ENCODE measurements at places on chromosomes 1 and 21.
A peak's percentile ranks its signal among the peaks of the same experiment; 100 is the strongest.

- DNase-seq: no peak
These were observed 18.6 kb downstream of the INSRR start for GRCh38 chr1:156840186-156840897.

DNA sequence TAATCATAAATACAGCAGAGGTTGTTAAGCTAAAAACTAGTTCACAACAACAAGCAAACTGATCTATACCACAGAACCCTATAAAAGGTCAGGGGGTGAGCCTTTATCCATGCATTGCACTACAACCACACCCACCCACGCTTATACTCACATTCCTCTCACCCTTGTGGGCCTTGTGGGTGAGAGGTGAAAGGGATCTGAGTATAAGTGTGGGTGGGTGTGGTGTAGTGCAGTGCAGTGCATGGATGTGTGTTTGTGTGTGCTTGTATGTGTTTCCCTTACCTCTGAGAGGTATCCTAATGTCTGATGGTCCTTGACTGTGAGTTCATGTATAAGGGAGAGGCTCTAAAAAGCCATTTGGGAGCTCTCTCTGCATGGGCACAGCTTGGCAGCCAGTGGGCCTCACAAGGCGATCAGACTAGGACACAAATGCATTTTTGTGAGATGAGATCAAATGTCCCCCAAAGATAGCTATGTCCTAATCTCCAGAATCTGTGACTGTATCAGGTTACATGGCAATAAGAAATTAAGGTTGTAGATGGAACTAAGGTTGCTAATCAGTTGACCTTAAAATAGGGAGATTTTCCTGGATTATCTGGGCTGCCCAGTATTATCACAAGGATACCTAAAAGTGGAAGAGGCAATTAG lies 95.5 kb upstream of the DPT start:
- peak; percentile 22 for DNase-seq

- DNase-seq: no peak
These were observed 1.3 kb downstream of the GPA33 start for GRCh38 chr1:167088746-167089417.

GRCh38 chr1:145960468-145961108 lies 2.8 kb upstream of the LIX1L start:
- DNase-seq: peak; percentile 71

- peak; percentile 86 for DNase-seq
These were observed 1.1 kb upstream of the SMG7 start for GRCh38 chr1:183470961-183471742.

GRCh38 chr1:242703467-242703866 lies 179.0 kb upstream of the PLD5 start:
- DNase-seq: no peak

DNA sequence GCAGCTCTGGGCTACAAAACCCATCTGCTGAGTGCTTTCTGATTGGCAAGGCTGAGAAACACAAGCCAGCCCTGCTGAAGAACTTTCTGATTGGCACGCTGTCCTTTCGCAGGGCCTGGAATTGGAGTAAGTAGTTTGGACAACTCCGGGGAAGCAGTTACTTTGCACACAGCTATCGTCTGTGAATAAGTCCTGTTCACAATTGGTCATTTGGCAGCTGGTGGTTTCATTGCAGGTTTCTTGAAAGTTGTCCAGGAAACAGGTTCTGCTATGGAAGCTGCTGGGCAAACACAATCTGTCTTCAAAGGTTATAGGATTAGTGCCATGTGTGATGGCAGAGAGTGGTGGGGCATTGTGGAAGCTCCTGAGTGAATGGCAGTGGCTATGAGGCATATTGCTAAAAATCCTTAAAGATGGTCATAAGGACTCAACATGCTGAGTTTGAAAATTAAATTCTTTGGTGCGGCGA lies at the start of gene KRTAP27-1:
KRTAP27-1 (minus strand) TSS at position 419 of the 469 bp plus-strand sequence; CDS start at position 393, 26 bp downstream.
- DNase-seq: no peak

DNA sequence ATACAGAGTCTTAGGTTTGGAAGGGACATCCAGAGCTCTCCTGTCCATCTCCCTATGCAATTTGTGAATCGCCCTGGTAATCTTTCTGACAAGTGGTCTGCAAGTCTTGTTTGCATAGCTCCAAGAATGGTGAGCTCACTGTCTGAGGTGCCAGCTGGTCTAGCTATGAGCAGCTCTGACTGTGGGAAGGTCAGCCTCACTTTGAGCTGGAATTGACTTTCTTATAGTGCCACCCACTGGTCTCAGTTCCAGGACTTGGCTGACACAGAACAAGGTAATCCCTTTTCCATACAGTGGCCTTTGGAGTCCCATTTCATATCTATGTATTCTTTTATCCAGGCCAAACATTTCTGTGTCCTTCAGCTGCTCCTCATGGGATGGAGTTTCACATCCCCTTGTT lies 95.6 kb upstream of the C8B start:
- no peak for DNase-seq

DNA sequence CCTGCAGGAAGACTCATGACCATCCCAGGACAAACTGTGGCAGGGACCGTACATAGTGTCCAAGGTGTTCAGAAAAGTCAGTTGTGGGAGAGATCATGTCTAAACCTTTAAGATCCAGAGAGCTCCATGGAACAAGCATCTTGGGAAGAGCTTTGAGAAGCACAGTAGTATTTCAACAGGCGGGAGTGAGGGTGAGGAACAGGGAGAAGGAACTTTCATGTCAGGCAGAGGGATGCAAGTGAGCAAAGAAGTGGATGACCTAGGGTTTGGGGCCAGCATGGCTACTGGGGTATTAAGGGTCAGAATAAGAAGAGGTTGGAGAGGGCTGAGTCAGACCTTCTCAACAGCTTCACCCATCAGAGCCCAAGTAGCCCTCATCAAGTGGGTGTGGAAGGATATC lies 147.9 kb upstream of the ETV3 start:
- no peak for DNase-seq

DNA sequence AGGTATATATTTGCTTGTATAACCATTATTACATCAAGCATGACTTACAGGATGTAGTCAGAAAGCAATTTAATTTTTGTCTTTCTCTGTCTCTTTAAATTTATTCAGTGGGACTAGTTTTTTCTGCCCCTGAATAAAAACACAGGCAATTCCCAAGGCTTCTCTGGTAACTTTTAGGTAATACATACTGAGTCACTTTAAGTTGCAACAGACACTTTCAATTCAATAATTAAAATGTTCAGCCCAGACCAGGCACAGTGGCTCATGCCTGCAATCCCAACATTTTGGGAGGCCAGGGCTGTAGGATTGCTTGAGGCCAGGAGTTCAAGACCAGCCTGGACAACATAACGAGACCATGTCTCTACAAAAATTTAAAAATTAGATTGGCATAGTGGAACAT lies 12.3 kb downstream of the SLC44A3 start:
- DNase-seq: no peak

GRCh38 chr1:205981257-205981656 lies 21.9 kb downstream of the RAB7B start:
- DNase-seq: no peak

GRCh38 chr1:29963946-29964345 lies 727.6 kb downstream of the PTPRU start:
- DNase-seq: no peak

- no peak for DNase-seq
These were observed 6.5 kb downstream of the KRTCAP2 start for GRCh38 chr1:155166471-155167165.

DNA sequence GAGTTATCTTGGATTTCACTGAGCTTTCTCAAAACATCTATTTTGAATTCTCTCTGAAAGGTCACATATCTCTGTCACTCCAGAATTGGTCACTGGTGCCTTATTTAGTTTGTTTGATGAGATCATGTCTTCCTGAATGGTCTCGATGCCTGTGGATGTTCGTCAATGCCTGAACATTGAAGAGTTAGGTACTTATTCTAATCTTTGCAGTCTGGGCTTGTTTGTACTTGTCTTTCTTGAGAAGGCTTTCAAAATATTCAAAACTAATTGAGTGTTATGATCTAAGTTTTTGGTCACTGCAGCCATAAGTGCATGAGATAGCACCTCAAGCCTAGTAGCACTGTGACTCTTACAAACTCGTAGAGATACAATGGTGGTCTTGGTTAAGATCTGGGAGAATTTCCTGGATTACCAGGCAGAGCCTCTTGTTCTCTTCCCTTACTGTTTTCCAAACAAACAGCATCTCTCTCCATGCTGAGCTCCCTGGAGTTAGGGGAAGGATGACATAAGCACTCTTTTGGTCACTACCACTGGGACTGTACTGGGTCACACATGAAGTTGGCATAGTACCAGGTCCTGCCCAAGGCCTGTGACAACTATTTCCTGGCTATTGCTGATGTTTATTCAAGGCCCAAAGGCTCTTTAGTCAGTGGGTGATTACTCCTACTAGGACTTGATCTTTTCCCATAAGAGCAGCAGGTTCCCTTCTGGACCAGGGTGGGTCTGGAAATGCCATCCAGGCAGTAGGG lies 25.6 kb downstream of the SLC22A15 start:
- no peak for DNase-seq

DNA sequence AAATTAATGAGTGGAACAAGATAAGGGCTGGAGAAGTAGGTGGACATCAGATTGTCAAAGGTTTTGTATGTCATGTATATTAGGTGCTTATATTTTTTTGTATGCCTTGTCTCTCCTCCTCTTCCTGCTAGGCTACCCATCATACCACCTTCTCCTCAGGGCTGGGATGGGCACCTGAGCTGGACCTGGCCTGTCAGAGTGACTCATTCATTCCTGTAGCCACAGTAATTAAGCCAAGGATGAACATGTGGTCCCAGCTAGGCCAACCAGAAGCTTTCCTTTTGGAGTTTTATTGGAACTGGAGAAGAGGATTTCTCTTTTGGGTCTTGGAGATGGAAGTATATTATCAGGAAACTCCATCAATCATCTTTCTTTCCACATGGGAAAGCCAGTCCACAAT lies 21.2 kb downstream of the PTGS2 start:
- no peak for DNase-seq

DNA sequence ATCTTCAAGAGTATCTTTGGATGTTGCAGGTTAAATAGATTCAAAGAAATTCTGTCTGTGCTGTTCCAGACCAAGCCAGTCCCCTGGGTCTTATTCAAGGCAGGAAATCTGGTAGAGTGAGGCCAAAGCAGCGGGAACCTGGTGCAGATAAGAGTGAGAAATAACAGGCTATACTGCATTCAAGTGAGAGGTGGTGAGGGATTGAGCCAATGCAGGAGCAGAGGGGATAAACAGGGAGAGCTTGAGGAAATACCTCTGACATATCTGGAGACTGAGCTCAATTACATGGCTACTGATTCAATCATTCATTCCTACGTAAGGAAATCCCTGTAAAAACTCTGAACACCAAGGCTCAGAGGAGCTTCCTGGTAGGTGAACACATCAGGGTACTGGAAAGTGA lies 17.2 kb upstream of the PSMA5 start:
- DNase-seq: no peak

DNA sequence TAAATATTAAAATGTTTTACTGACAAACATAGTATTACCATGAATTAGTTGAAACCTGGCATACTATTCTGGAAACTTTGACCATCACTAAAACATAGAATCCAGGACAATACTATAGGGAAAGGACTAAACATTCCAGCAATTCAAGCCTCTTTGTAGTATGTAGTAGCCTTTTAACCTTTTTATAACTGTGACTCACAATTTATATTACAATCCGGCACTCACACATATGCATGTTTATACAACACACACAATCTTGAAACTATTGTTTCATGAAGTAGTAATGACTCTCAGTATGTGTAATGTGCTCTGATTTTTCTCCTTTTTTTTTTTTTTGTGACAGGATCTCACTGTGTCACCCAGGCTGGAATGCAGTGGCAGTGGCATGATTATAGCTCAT lies 64.3 kb downstream of the ANKRD13C start:
- DNase-seq: no peak

GRCh38 chr1:39508857-39509305 lies 17.4 kb downstream of the BMP8A start:
- DNase-seq: no peak

GRCh38 chr1:197915862-197916499 lies 1.2 kb upstream of the LHX9 start:
- peak; percentile 29 for DNase-seq

DNA sequence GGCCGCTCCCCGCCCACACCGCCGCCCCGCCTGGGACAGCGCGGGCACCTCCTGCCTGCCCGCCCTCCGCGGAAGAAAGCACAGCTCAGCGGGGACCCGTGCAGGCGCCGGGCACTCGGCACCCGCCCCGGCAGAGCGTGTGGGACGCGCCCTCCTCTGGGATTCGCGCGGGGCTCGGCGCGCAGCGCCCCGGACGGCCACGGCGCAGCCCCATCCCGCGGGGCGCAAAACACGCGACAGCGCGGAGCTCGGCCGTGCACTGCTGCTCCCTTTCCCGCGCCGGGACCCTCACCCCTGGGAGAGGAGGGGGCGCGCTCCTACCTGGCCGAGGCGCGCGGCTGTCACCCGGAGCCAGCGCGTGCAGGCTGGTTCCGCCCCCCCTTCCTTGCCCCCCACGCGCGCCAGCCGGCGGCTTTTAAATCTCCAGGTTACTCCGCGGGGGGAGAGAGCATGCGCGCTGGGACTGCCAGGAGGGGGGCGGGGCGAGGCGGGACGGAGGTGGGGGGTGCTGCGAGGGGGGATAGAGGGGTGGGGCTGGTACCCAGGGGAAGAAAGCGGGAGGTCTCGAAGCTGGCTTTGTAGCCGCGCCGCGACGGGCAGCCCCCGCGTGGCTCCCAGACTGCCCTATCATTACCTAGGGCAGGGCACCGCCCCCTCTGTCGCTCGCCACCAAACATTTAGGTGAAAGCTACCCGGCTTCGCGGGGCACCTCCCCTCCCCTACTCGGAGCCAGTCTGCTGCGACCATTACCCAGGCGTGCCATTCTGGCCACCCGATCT lies at the start of gene SLC45A3:
SLC45A3 (minus strand) TSS at position 437 of the 779 bp plus-strand sequence. CDS start 15,853 bp downstream, outside the sequence.
- peak; percentile 51 for DNase-seq

- DNase-seq: no peak
These were observed 53.0 kb downstream of the DISP3 start for GRCh38 chr1:11531943-11532342.

- DNase-seq: no peak
These were observed 44.3 kb upstream of the HPDL start for GRCh38 chr1:45282351-45282750.

DNA sequence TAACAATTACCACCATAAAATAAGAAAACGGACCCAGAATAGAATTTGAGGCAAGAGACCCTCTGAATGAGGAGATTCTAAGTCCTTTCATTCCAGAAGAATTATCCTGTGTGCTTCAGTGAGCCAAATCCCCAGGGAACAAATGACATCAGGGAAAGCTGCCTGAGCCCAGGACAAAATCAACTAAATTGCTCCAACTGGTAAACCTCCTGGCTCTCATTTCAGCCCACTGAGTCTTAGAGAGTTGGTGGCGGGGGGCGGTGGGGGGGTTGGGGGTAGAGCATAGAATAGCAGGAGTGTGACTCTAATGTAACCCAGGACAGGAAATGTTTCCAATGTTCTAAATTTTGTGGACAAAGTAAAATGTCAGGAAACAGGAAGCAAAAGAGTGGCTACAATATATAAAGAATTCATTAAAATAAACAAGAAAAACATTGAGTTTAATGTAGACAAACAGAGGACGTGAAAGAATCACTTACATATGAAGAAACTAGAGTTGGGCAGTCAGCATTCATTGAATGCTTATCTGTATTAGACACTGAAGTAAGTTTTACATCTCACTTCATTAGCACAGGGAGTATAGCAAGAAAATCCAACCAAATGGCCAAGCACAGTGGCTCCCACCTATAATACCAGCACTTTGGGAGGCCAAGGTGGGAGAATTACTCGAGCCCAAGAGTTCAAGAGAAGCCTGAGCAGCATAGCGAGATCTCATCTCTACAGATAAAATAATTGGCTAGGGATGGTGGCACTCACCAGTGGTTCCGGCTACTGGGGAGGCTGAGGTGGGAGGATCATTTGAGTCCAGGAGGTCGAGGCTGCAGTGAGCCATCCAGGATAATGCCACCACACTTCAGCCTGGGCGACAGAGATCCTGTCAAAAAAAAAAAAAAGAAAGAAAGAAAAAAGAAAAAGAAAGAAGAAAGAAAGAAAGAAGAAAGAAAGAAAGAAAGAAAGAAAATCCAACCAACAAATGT lies 75.1 kb downstream of the DHRS3 start:
- no peak for DNase-seq
